Fibroblast of pulmonary artery (primary cell): ENCODE measurements at places on chromosomes 13 and 19.

GRCh38 chr19:45251452-45252354 is 632 bp downstream of the MARK4 start:
- no peak for DNase-seq

DNA sequence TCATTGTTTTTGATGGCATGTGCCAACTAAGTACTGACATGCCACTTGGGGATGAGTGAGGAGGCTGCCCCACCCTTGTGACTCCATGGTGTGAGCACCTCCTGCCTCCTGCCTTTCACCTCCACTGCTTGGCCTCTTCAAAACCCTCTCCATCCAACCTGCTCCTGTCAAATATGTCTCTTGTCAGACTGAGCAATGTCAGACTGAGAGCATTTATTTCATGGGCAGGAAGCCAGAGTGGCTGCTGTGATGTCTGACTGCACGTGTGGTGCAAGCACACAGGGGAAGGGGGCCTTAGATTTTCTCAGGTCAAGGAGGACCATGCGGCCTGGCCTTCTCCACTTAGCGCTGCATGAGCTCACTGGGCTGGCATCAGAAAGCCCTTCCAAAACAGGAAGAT is 68.3 kb downstream of the STARD13 start:
- no peak for DNase-seq

GRCh38 chr19:30695171-30695875 is 323.1 kb downstream of the ZNF536 start:
- no peak for DNase-seq

DNA sequence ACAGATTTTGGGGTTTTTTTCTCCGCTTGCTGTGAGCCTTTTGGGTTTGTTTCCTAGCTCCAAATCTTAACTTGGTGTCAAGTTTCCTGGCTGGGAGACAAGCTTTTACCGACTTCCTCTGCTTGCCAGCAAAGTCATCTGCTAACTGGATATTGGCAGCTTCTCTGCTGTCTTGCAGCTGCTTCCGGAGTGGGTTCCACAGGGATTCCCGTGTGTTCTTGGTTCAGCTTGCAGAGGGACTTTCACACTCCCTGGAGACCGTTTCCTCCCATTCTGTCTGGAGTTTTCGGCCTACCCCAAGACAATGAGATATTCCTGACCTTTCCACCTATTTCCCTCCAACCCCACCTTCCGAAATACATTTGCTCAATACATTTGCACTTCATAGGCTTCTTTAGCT is 2.2 kb upstream of the COLGALT1 start:
- DNase-seq: peak; percentile 99

GRCh38 chr19:43526884-43527859 is at the start of gene ETHE1:
ETHE1 (minus strand) TSS chr19:43527201; CDS start chr19:43527177, 24 bp downstream.
- peak; percentile 50 for DNase-seq

DNA sequence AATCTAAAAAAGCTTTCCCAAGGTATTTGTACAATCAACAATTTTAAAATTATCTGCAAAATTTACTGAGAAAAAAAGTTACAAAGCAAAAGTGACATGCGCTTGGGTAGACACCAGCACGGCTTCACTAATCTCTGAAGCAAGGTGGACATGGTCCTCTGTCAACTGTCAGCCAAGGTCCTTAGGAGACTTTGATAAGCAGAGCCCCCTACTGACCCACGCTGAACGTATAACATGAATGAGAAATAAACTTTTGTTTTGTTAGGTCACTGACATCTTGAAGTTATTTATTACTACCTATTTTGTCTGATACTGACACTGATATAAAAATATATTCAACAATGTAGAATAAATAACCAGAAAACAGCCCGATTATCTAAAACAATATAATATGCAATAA is 100.7 kb upstream of the OBI1 start:
- no peak for DNase-seq

- DNase-seq: no peak
Measured at GRCh38 chr13:76976490-76976889, 15.4 kb upstream of the CLN5 start.

DNA sequence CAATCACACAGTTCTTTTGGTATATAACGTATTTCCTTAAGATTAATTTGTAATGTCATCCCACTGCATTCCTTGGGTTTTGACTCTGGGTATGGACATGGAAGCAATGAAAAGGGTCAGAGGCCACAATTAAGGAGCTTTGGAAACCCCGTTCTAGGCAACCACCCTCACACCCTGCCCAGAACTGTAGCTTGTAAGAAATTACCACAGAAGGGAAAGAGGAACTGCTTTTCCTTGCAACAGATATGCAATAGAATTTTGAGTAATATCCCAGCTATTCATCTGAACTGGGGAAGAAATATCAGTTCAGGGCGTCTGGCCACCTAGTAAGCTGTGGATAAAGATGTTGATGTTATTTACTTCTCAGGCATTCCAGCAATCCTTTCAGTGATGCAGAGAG is 985 bp upstream of the CLC start:
- no peak for DNase-seq

DNA sequence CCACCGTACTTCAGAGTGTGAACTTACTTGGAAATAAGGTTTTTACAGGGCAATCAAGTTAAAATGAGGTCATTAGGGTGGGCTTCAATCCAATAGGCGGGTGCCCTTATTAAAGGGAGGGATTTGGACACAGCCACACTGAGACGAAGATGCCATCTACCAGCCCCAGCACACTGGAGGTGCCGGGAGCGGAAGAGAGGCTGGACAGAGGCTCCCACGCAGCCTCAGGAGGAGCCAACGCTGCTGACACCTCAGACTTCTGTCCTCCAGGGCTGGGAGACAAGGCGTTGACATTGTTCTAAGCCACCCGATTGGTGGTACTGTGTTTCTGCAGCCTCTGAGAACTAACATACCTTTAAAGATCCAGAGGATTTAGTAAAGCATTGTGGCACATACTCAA is 12.6 kb upstream of the RAB20 start:
- DNase-seq: no peak

GRCh38 chr13:114208134-114208533 is 26.6 kb upstream of the CDC16 start:
- no peak for DNase-seq

DNA sequence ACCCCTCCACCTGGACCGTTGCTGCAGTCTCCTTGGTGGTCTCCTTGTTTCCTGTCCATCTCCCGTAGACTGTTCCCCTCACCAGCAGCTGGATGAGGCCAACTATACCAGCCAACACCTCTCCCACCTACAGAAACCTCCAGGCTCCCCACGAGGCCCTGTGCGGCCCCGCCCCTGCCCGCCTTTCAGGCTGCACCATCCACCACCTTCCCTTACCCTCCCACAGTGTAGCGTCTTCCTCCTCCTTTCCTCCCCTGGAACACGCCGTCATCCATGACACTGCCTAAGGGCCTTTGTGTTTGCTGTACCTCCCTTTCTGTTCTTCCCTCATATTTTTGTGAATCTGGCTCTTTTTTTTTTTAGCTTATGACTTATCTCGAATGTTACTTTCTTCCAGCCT is 23.8 kb upstream of the WDR88 start:
- DNase-seq: no peak

GRCh38 chr13:24660023-24660741 is 20.0 kb upstream of the ATP12A start:
- DNase-seq: no peak

DNA sequence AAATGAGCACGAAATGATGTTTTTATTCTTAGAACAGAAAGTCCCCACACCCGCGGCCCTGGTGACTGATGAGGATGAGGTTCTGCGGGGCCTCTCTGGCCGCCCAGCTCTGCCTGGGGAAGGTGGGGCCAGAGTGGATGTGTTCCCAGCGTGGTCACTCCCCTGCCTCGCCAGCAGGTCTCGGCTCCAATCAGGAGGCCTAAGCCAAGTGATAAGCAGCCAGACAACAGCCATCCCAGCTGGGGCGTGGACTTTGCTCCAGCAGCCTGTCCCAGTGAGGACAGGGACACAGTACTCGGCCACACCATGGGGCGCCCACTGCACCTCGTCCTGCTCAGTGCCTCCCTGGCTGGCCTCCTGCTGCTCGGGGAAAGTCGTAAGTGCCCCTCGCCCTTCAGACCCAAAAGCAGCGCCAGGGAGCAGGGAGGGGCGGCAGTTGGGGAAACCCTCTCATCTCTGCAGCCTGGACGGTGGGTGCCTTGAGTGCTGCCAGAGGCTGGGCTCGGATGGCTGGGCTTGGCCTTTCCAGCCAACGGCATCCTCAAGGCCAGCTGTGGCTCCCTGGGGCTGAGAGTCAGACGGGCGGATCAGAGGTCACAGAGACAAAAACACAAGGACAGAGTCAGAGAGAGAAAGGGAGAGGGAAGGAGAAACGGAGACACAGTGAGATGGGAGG is at the start of gene F10:
Gene F10, plus strand, starts transcription at position 250 of the 676 bp plus-strand sequence. Its CDS starts 57 bp downstream, at position 307.
- peak; percentile 67 for DNase-seq
